ENCODE measurements at places on chromosomes 16 and 17. TPM values are rescaled to one million over a fixed set of nuclear protein-coding genes. Genes with fewer than 3 reads are reported as not detected.

The ADORA2B gene
- 18.4 TPM for total RNA-seq

The RNF157 gene
- 0.05 TPM for total RNA-seq

The NUBP2 gene
- total RNA-seq, result 52.0 TPM

The NXN gene
- 55.8 TPM for total RNA-seq

The CCL4 gene
- total RNA-seq, result not detected

The PRSS22 gene
- not detected for total RNA-seq

The HOXB4 gene
- 1.8 TPM for total RNA-seq

The NUDT21 gene
- 65.6 TPM for total RNA-seq

The DNAAF1 gene
- not detected for total RNA-seq

The PGP gene
- total RNA-seq, result 12.8 TPM

The KRT16 gene
- not detected for total RNA-seq

The ARHGDIG gene
- total RNA-seq, result 0.28 TPM

The ADCY7 gene
- total RNA-seq, result 135 TPM

The EEF2K gene
- total RNA-seq, result 22.6 TPM

The CRHR1 gene
- not detected for total RNA-seq

The MAF gene
- total RNA-seq, result 3.9 TPM

The YBX2 gene
- not detected for total RNA-seq

The SDK2 gene
- total RNA-seq, result 0.89 TPM

The TPSD1 gene
- not detected for total RNA-seq

The KRT39 gene
- total RNA-seq, result not detected

The CHST5 gene
- 0.23 TPM for total RNA-seq

The ACSM3 gene
- total RNA-seq, result 0.28 TPM

The TP53TG3D gene
- not detected for total RNA-seq

The SLC16A6 gene
- 0.42 TPM for total RNA-seq

The STAT3 gene
- 140 TPM for total RNA-seq

The C16orf92 gene
- not detected for total RNA-seq

The PNMT gene
- not detected for total RNA-seq

The ALOX15B gene
- total RNA-seq, result not detected

The OR1F1 gene
- not detected for total RNA-seq

The CCL1 gene
- total RNA-seq, result not detected

The TMC7 gene
- 0.69 TPM for total RNA-seq

The ADAM11 gene
- 0.69 TPM for total RNA-seq

The NPW gene
- 0.65 TPM for total RNA-seq

The CCDC78 gene
- 2.1 TPM for total RNA-seq

The LRRC3C gene
- total RNA-seq, result not detected

The MRTFB gene
- 3.3 TPM for total RNA-seq

The ASB16 gene
- 0.09 TPM for total RNA-seq

The KRTAP9-2 gene
- not detected for total RNA-seq

The TNFAIP1 gene
- total RNA-seq, result 52.2 TPM

The SMIM5 gene
- not detected for total RNA-seq

The XYLT1 gene
- 83.9 TPM for total RNA-seq

The CCL17 gene
- not detected for total RNA-seq

The PRPSAP1 gene
- total RNA-seq, result 46.5 TPM

The KCNH6 gene
- not detected for total RNA-seq

All from smooth muscle cell of the umbilical artery (primary cell).